Right kidney (tissue), 9 donors: ENCODE measurements at places on chromosomes 16 and 17.

GRCh38 chr16:6573577-6573976, 759.1 kb upstream of the RBFOX1 start:
- DNase-seq: peak; percentile 23

DNA sequence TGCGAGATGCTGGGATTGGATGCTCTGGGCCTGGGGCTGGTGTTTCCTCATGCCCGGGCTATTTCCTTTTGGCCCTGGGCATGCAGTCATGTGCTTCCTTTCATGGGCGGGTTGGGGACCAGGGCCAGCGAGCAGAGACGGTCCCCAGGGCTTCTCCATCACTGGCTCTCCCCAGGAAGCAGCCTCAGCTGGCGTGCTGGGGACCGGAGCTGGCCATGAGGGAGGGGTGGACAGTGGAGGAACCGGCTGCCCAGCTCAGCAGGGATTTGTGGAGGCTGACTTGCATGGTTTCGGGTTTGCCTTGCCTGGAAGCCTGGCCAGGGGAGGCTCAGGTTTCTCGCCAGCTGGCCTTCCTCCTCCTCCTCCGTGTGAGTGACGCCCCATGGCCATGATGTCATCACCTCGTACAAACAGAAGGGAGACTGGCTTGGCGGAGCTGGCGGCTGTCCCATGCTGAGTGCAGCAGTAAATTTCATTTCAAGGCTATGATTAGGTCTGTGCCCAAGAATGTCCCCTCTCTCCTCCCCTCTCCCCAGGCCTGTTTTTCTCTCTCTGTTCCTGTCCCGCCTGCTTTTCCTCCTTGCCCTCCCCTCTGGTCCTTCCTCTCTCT, 8.9 kb upstream of the TIMP2 start:
- DNase-seq: peak; percentile 75

DNA sequence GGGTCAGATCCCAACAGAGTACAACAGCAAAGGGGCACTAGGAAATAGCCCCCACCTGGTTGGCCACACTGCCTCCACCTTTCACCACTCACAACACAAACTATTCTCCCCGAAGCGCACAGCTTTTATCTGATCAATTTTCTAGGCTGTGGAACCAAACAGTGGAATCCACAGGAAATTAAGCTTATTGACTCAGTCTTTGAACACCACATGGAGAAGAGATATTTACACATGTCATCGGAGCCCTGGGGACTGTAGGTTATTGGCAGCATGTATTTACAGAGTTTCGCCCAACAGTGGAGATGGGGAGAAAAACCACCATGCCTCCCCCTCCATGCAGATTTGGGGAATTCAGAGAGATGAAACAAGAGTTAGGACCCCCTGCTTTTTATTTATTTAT, 154.8 kb downstream of the XYLT1 start:
- DNase-seq: no peak

DNA sequence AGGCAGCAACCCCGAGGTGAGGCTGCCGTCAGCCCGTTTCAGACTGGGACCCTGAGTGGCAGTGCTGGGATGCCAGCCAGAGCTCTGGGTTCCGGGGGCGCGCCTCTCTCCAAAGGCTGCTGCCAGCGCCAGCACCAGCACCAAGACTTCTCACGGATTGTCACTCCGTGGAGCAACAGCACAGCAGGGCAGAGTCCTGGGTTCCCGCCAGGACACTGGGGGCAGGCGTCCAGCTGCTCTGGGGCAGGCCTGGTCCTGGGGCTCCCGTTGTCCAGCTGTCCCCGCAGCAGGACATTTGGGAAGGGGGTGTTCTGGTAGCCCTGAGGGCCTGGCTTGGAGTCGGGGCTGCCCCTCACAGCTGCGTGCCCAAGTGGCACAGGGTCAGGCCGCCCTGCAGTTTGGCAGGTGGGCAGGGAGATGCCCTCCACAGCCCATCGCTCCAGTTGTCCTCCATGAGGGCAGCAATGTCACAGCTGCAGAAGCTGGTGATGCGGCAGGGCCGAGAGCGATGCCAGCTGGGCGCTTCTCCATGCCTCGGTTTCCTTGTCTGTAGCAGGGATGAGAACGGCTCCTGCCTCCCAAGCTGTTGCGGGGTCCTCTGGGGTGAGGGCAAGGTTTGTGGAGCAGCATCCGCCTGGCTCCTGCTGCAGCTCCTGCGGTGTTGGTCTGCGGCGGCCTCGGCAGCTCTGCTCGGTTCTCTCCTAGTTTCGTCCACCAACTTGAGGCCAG, 137.3 kb upstream of the CIBAR2 start:
- no peak for DNase-seq

GRCh38 chr17:42221886-42222745, 27.8 kb upstream of the GHDC start:
- no peak for DNase-seq

- no peak for DNase-seq
These were observed 13.6 kb downstream of the MRM3 start for GRCh38 chr17:795721-796120.

DNA sequence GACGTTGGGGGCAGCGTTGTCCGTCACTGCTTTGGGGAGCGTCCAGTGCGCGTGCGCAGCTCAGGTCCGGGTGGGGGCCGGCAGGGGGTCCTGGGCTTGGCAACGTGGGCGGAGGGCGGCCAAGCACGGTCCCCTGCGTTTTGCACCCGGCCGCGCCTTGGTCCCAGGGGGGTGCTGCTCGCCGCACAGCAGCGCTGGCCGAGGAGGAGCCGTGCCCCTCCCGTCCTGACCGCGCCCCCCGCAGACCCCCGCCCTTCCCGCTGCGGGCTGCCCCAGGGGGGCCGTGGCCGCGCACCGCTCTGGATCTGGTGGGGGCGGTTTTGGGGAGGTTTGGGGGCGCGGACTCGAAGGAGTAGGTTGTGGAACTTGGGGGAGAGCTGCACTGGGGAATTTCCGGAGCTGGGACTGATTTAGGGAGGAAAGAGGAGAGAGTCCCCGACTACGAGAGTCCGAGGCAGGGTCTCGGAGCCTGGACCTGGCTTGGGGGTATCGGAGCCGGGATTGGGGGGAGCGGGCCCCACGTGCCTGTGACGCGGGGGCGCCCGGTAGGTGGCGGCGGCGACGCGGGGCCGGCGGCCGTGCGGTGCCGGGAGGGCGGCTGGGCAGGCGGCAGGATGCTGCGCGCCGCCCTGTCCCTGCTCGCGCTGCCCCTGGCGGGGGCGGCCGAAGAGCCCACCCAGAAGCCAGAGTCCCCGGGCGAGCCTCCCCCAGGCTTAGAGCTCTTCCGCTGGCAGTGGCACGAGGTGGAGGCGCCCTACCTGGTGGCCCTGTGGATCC, at the start of gene SLC9A5:
SLC9A5 (plus strand) TSS at position 579 of the 777 bp plus-strand sequence; CDS start at position 615, 36 bp downstream.
- DNase-seq: peak; percentile 73

GRCh38 chr17:28306954-28307401, 12.0 kb upstream of the TMEM97 start:
- DNase-seq: peak; percentile 59

DNA sequence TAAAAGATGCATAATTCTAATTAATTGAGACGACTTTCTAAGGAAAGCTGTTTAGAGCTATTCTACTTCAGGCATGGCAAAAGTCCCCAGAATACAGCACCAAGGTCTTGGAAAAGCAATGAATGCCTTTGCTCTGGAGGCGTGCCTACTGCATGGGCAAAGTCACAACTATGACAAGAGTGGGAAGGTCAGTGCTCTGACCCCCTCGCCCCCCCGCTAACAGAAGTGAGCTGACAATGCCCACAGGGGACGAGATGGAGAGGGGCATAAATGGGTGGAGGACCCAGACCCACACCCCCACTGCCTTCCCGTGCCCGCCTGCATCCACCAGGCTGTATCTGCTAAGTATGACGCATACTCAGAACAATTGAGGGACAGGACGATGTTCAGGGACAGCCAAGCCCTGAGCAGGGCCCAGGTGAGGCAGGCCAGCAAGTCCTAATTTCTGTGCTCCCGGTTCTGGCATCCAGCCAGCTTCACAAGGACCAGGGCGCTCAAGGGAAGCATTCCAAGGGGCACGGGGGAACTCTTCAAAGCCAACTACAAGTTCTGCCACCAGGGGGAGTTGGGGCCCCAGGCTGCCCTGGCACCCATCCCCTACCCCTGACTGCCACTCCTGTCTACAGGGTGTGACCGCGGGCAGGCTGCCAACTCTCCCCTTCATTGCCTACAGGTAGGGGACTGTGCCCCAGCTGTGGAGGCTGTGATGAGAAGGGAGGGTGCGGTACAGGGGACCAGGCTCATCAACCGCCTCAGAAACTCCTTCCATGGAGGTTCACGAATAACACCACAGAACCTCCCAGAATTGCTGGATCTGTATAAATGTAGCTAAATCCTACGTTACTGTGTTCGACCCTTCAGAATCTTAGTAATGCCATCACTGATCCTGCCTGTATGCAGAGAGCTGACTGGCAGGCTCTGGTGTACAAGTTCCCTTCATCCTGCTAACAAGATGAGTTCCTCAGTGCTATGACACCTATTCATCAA, 20.8 kb downstream of the NPRL3 start:
- peak; percentile 52 for DNase-seq

GRCh38 chr17:60491771-60492170, 34.3 kb downstream of the APPBP2 start:
- DNase-seq: no peak

GRCh38 chr17:19237389-19238166, 412 bp downstream of the EPN2 start:
- peak; percentile 89 for DNase-seq

DNA sequence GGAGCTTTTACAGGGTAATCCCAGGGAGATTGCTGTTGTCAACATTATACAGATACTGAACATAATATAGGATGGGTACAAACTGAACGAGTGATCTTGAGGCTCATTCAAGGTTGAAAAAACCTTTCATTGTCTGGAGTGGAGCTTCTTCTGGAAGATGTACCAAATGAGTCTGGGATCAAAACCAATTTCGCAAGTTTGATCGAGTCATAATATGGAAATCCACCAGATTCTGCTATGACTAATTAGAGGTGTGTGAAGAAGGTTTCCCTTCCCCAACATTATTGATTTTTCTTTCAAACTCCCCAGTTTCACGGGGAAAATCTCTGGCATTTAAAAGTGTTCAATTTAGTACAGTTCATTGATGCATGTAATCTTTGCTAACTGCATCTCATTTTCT, 324.1 kb downstream of the ZFHX3 start:
- DNase-seq: no peak

DNA sequence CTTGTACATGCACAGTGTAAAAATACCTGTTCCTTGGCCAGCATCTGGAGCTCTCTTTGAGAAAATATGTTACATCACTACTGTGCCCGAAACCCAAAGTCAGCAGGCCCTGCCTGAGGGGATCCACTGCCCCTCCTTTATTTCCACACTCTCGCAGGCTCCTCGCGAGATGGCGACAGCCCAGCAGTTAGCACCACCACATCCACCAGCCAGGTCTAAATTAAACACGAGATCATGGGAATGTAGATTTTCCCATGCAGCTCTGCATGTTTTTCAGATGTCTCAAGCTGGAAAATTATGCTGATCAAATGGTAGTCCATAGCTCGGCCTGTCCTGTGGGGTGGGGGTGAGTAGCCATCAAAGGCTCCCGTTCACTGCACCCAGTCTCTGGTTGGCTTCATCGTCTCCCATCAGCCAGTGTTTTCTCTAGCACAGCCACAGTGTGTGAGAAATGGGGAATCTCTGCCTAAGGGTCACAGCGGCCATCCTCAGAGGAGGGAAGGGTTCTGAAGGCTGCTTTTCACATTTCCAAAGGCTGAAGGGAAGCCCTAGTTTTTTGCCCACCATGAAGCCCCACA, 34.7 kb downstream of the EPN2 start:
- no peak for DNase-seq

DNA sequence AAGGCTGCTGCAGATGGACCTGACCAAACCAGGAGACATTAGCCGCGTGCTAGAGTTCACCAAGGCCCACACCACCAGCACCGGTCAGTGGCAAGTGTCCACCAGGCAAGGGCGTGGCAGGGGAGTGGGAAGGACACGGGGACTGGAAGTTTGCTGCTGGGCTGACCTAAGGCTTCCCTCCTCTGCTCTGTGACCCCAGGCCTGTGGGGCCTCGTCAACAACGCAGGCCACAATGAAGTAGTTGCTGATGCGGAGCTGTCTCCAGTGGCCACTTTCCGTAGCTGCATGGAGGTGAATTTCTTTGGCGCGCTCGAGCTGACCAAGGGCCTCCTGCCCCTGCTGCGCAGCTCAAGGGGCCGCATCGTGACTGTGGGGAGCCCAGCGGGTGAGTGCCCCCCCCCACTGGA, 4.8 kb downstream of the HSD11B2 start:
- DNase-seq: no peak

DNA sequence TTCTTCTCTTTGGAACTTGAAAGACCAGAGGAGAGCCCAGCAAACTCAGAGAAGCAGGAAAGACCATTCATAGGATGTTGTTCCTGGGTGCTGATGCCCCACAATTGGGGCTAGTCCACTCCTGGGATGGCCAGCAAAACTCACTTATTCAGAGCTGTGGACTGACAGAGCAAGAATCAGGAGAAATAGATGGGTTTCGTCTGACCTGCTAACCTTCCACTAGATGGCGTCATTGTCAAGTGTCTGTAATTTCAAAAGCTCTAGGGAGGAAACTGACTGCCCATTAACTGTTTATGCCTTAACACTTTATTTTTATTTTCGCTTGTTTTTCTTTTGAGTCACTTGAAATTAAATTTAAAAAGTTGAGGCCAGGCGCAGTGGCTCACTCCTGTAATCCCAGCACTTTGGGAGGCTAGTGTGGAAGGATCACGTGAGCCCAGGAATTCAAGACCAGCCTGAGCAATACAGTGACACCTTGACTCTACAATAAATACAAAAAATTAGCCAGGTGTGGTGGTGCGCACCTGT, 28.7 kb upstream of the MILR1 start:
- peak; percentile 43 for DNase-seq

- no peak for DNase-seq
These were observed 19.8 kb upstream of the ANKRD40CL start for GRCh38 chr17:50787106-50787505.

DNA sequence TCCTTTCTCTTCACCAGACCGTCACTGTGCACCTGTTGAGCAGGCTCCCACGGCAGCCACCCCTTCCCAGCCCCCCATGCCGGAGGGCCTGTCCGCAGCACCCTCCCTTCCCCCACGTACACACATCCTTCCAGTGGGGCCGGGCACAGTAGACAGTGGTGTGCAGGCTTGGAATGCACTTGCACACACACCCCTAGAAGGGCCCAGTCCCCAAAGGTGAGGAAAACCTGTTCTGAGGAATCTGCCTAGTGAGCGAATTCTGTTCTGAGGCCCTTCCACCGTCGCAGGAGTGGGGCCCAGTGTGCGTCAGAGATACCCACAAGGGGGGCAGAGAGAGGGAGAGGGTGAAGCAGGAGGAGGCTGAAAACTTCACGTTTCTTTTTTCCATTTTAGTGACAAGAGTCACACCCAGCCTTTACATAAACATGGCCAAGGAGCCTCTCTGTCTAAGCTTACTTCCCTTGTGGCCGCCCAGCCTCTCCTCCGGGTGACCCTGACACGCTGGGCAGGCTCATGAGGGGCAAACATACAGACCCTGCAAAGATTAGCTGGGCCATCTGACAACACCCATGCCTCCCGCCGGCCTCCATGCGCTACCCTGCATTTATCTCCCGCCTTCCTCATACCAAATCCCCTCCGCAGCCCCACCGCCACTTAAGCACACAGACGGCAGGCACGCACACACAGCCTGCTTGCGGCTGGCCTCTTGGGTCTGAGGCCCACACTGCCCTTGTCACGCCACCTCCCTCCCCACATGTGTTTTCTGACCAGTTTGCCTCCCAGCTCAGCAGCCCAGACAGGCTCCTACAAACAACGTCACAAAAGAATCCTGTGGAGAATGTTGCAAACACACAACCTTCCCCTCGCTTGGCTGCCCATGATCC, 1.8 kb downstream of the ZBTB4 start:
- peak; percentile 70 for DNase-seq

- DNase-seq: no peak
These were observed 192.5 kb downstream of the MSI2 start for GRCh38 chr17:57448759-57449283.

GRCh38 chr17:57121308-57122042, 36.4 kb downstream of the AKAP1 start:
- DNase-seq: no peak
